Inflammatory macrophage treated with lipopolysaccharide for 1 hour (primary cell): ENCODE measurements at places on chromosomes 5 and 9.
A peak's percentile ranks its signal among the peaks of the same experiment; 100 is the strongest.

DNA sequence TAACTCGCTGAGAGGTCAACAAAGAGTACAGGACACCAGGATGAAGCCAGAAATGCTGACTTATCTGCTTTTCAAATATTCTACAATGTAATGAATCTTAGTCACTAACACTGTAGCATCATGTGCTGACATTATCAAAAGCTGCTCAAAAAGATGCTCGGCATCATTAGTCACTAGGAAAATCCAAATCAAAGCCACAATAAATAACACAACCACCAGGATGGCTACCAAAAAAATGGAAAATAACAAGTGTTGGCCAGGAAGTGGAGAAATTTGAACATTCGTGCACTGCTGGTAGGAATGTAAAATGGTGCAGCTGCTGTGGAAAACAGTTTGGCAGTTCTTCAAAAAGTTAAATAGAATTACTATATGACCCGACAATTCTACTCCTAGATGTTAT, 269.1 kb downstream of the GLIS3 start:
- DNase-seq, result no peak

GRCh38 chr9:109428854-109429253, 69.3 kb downstream of the PTPN3 start:
- no peak for DNase-seq

- DNase-seq, result no peak
Observed at GRCh38 chr5:174175716-174176268, 130.3 kb downstream of the NSG2 start.

DNA sequence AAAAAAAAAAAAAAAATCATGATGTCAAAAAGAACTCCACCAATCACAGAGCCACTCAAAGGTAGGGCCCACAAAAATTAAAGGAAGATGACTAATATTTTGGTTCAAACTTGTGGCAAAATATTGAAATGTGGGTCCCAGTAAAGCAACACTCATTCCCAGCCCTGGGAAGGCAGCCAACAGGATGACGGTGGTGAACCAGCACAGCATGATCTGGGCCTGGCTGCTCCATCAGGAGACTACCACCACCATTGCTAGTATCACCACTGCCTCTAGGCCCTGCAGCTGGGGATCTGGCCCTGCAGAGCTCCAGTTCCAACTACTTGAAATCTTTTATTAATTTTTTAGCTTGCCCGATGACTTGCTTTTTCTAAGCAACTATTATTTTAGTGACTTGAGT, 206.8 kb upstream of the ITGA1 start:
- DNase-seq, result no peak

DNA sequence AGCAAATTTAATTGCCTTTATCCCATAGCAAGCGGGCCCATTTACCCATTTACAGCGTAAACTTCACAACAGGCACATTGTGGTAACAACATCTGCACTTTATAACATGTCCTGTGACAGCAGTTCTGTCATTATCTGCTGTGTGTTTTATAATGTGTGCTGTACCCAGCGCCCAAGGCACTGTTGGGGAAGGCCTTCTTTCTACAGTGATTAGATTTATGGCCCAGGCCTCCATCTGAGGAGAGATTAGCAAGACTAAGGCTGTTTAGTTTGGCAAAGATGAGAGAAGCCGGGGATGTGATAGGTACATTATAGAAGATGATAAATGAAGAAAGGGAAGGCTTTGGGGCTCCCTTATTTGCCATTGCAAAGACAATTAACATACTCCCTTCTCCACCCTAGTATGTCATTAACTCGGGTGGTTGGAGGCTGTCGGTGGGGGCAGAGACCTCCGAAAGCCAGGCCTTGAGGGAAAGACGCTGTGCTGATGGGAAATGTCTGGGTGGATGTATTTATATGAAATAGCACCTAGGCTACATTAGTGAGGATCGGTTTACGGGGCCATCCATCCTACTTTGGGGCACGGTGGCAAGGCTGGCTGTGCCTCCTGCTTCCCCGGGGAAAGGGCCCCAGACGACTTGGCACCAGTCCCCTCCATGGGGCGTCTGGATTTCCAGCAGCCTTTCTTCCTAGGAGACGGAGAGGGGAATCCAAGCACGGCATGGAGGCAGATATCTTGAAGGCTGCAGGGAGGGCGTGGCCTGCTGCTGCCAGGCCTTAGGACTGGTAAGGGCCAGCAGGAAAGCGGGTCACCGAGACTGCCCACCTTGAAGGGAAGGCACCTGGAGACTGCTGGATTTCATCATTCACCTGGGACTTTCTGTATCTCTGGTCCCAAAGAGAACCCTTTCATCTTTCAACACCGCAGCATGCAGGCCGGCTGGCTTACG, 64.3 kb upstream of the PTCH1 start:
- DNase-seq, result no peak

DNA sequence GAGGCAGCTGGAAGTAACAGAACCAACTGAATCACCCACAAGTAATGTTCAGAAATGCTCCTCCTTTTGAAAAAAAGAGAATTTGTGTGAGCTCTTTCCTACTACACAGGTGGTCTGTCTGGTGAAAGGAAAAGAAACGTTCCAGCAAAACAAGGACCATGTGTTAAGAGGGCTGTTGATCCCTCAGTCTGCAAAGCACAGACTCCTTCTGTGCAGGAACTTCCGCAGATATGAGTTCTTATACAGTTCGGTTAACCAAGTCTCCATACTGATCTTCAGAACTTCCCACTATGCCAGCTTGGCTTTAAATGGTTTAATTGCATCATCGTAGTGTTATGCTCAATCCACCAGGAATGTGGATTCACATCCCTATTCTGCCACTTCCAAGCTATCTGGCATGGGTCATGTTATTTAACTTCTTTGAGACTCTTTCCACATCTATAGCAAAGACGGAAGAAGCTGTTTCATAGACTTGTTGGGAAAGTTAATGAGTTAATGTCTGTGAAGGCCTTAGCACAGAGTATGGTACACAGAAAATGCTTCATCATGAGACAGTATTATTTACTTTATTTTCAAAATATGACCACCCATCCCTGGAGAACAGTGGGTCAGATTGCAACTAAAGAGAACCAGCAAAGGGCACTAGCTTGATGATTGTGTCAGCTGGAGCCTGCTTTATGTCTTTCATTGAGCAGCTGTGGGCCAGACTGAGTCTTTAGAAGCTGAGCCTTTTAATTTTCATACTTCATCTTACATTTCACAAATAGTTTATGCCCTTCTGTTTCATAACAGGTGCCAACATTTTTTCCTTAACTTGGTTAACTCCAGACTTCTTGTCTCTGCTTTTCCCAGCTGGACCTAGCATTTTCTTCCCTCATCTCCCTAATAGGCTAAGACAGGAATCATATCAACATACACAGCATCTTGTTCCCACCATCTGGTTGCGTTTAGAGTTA, 89.9 kb downstream of the MAMDC2 start:
- no peak for DNase-seq

- DNase-seq, result no peak
Observed at GRCh38 chr9:121963528-121963995, 129.5 kb downstream of the TTLL11 start.

- DNase-seq, result no peak
Observed at GRCh38 chr5:154198611-154199230, 8.2 kb downstream of the GALNT10 start.

GRCh38 chr9:8980496-8981013, 1181.0 kb upstream of the DMAC1 start:
- DNase-seq, result no peak

GRCh38 chr5:59152701-59153245, 569.9 kb downstream of the RAB3C start:
- DNase-seq, result no peak

- DNase-seq, result no peak
Observed at GRCh38 chr5:170149206-170149515, 43.5 kb downstream of the FOXI1 start.

DNA sequence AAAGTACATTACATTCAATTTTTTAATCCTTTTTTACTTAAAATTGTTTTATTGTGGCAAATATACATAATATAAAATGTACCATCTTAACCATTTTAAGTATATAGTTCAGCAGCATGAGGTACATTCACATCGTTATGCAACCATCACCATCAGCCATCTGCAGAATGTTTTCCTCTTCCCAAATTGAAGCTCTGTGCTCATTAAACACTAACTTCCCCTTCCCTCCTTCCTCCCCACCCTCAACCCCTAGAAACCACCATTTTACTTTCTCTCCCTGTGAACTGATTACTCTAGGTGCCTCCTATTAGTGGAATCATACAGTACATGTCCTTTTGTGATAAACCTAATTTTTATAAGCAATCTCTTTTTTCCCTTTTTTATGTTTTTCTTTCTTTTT, 15.6 kb downstream of the TEX53 start:
- DNase-seq, result peak; percentile 35

DNA sequence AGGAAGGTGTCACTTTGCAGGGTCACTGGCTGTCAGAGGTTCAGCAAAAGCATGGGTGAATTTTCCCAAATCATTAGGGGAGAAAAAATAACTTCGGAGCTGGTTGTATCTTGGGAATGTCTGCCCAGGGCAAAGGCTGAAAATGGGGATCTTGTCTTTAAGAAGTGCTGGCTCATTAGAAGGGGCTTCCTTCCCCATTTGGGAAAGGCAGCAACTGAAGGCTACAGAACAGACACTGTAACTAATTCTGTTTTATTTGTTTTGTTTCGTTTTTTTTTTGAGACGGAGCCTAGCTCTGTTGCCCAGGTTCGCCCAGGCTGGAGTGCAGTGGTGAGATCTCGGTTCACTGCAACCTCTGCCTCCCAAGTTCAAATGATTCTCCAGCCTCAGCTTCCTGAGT, 70.3 kb upstream of the PCA3 start:
- DNase-seq, result no peak

GRCh38 chr5:126736141-126736540, 40.8 kb upstream of the LMNB1 start:
- no peak for DNase-seq

- DNase-seq, result peak; percentile 38
Observed at GRCh38 chr5:149367249-149367971, 9.6 kb downstream of the PCYOX1L start.

DNA sequence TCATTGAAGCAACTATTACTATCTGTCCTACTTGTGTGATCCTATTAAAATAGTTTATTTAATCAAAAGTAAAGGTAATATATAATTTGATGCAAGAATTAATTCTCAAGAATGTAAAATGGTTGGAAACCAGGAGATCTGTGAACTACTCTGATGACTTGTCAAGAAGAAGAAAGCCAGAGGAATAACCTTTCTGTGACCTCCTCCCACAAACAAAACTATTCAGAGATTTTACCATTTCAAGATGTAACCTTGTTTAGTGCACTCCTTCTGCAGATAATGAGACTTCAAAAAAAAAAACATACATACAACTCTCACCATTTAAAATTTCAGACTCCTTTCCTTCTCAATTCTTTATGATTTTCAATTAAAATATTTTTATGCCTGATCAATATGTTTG, 79.5 kb downstream of the RFX3 start:
- DNase-seq, result no peak

DNA sequence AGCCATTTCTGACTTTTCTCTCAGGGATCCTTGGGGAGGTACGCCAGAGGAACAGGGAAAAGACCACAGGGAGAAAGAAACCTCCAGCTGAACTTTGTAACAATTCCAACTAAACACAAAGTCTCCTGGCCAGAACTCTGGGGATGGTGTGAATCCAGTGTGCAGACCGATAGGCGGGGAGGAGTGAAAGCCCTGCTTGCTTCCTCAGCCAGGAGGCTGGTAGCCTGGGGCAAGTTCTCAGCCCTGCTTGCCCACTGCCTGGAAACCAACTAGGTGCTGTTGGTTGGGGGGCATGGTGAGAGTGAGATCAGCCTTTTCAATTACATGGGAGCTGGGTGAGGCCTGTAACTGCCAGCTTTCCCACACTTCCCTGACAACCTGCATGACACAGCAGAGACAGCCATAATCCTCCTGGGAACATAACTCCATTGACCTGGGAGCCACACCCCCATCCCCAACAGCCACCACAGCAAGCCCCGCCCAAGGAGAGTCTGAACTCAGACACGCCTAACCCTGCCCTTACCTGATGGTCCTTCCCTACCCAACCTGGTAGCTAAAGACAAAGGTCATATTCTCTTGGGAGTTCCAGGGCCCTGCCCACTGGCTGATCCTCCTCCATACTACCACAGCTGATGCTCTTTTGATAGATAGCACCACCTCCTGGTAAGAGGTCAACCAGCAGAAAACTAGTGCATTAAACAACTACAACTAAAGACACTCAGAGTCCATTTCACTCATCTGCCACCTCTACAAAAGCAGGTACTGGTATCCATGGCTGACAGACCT, 100.1 kb upstream of the TNFAIP8 start:
- DNase-seq, result peak; percentile 10

DNA sequence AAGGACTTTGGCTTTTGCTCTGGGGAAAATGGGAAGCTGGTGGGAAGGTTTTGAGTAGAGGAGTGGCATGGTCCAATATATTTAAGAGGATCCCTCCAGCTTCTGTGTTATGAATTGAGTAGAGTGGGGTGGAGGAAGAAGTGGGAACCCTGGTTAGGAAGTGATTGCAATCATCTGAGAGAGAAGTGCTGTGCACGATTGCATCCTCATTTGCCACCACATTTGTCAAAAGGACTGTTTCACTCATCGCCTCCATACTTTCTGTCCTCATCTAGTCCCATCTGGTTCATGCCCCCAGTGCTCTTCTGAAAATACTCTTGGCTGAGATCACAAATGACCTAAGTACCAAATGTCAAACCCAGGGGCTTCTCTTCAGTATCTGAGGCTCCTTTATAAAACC, 192.1 kb downstream of the RAB3C start:
- no peak for DNase-seq

GRCh38 chr5:65880496-65881072, 45.8 kb upstream of the ERBIN start:
- DNase-seq, result no peak

DNA sequence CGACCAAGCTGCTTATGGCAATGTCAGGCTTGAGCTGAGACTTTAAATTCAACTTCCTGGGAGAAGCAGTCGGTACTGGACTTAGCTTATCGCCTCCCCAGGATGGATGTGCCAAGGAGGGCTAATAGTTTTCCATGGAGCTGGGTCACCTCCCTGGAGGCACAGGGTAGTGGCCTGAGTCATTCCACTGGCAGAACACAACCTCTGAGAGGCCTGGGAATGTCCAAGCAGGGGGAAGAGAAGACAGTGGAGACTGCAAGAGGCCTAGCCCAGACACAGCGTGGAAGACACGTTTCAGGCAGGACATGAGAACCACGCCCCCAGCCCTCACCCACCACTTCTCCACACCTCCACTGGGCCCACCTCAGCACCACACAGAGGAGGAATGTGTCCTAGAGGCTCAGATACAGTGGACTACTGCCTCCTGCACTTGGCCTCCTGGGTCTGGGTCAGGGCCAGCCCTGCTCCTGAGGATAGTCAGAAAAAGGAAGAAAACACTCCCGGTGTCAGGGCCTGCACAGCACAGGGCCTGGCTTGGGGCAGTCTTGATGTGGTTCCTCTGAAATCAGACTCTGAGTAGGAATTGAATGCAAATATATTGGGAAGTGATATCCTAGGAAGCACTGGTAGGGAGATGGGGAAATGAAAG, 171.8 kb downstream of the FSTL4 start:
- no peak for DNase-seq

GRCh38 chr5:171865471-171865870, 79.9 kb downstream of the SMIM23 start:
- no peak for DNase-seq

- DNase-seq, result no peak
Observed at GRCh38 chr5:146400201-146400600, 46.9 kb upstream of the TCERG1 start.
